Fibroblast of skin of left biceps (primary cell): ENCODE measurements at places on chromosomes 3 and 15.
A peak's percentile ranks its signal among the peaks of the same experiment; 100 is the strongest.

- no peak for DNase-seq
These were observed 80.1 kb upstream of the ARL6 start for GRCh38 chr3:97684490-97684889.

GRCh38 chr3:114858329-114858728 lies 288.8 kb downstream of the ZBTB20 start:
- no peak for DNase-seq

DNA sequence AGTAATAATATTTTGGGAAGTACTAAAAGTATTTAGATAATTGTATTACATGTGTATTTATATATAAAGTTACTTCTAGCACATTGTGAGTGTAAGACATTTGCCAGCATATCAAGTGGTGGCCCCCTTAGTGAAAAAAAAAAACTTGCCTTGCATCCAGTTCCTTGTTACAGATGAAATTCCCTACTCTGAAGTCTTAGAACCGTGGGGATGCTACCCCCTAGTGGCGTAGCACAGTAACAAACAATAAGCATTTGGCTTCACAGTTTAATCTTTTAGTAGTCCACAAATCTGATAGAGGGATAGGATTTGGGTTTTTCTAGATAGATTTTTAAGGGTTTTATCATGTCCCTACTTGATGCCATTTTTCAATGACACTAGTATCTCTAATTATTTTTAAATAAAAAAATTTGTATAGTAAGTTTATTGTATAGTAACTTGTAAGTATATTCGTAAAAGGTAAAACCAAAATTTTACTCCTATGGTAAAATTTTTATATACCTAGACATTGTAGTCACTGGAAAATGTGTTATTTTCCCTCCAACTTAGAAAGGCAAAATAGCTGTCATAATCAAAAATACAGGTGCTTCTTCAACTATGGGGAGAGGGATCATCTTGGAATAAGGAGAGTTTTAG lies 14.3 kb downstream of the SMC4 start:
- peak; percentile 55 for DNase-seq

GRCh38 chr15:70250208-70251201 lies 152.8 kb upstream of the TLE3 start:
- no peak for DNase-seq

DNA sequence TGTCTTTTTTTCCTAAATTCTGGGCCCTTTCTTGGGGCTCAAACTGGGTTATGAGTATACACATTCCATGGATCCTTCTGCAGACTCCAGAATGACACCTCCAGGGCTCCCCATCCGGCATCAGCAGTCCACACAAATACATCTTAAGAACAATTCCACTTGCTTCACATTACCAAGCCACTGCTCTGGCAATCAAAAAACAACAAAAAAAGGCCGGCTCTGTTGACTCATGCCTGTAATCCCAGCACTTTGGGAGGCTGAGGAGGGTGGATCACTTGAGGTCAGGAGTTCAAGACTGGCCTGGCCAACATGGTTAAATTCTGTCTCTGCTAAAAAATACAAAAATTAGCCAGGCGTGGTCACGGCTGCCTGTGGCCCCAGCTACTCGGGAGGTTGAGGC lies 49.9 kb upstream of the LPP start:
- no peak for DNase-seq

- no peak for DNase-seq
These were observed 28.6 kb upstream of the SSR3 start for GRCh38 chr3:156583469-156583868.

DNA sequence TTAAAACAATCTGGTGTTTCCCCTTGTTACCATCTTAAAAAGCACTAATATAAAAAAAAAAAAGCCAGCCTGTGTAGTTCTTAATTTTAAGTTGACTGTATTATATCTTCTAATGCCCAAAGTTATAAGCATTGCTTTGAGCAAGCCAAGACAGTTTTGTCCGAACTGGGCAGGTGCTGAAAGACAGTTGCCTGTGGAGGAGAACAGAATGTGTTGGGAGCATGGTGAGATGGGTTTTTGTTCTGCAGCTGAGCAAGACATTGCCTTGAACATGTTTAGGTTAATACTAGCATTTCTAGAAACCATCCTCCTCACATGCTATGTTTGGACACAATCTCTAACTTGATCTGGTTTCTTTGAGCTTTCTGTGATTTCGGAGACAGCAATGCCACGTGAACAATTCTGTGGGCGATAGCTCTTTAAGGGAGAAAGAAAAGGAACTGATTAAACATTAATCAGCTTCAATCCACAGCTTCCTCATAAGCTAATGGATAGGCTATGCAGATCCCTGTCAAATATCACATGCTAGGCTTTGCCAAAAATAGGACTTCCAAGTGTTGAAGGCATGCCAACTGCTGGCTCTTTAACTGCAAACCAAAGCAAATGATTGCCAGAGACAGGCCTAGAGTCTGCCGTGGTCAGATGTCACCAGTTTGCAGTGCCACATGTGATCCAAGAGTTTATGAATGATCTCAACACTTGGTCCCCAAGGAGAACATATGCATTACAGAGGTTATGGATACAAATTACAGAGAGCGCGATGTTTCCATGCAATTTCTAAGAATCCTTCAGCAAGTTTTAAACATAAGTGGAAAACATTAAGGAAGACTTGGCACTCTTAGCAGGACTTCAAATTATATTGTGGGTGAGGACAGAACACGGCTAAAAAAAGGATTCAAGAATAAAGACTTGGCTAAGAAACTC lies 428.1 kb downstream of the ROBO2 start:
- DNase-seq, result peak; percentile 23

- no peak for DNase-seq
These were observed 95.9 kb downstream of the ADAMTS17 start for GRCh38 chr15:100245855-100246254.

DNA sequence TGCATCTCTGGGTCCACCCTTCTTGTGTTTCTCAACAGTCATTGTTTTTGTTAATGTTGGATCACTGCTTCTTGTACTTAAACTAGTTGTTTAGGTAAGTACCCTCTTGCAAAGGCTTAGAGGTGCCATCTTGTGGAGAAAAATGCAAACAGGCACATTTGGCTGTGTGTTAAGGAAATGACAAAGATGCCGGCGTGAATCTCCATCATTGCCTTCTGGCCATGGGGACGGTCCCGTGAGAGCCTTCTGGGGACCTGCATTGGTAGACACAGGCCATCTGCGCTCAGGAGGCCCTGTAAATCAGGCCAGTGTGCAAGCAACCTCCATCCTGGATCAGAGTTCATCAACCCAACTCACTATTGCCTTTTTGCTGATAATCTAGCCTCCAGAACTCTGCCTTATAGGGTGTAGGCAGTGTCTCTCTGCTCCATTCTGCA lies 158.6 kb upstream of the NR2E3 start:
- no peak for DNase-seq
